ENCODE measurements at places on chromosomes 7 and 10. TPM values are rescaled to one million over a fixed set of nuclear protein-coding genes. Genes with fewer than 3 reads are reported as not detected.

Gene IFIT3
- total RNA-seq: not detected

Gene PNLIPRP3
- total RNA-seq: not detected

Gene LIPK
- total RNA-seq: not detected

DNA sequence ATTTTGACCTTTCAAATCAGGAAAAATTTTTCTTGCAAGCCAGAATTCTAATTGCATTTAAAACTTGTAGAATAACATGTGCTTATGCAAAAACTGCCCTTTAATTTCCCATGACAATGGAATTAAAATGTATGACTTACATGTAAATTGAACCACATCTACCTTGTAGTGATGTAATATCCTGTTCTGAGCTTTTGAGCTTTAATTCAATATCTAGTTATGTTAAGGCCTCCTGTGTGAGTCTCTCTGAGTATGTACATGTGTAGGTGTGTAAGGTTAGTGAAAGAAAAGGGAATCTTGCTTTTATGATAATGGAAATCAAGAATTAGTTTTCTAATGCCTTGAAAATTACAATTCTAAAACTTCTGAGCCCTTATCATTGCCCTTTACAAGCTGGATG lies 344.8 kb upstream of the AKR1E2 start:
- peaks cover under 1% of the 10 kb centered on the region for H3K27me3 ChIP-seq
- no peak overlapping the region for H3K4me3 ChIP-seq
- no peak for DNase-seq
- H3K4me1 ChIP-seq: peaks cover 2% of the 10 kb centered on the region
- no peaks in the 10 kb centered on the region for H3K36me3 ChIP-seq

DNA sequence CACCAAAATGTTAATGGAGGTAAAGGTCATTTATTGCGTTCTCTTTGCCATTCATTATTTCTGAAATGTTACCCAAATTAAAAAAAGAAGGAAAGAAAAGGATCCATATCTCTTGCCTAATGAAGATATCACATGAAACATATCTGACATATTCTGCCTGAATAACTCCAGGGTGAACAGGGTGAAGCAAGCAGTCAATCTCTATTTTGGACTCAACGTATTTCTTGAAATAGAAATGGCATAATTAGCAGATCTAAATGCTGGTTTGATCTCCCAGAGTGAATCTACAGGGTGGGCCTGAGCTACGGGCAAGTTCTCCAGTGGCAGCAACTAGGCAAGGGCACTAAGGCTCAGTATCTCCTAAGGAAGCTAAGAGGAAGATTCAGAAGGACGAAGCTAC lies 24.0 kb downstream of the MPP7 start:
- H3K36me3 ChIP-seq: no peaks in the 10 kb centered on the region
- no peaks in the 10 kb centered on the region for H3K27me3 ChIP-seq
- no peak overlapping the region for H3K4me3 ChIP-seq
- peaks cover 20% of the 10 kb centered on the region for H3K4me1 ChIP-seq
- DNase-seq: no peak

DNA sequence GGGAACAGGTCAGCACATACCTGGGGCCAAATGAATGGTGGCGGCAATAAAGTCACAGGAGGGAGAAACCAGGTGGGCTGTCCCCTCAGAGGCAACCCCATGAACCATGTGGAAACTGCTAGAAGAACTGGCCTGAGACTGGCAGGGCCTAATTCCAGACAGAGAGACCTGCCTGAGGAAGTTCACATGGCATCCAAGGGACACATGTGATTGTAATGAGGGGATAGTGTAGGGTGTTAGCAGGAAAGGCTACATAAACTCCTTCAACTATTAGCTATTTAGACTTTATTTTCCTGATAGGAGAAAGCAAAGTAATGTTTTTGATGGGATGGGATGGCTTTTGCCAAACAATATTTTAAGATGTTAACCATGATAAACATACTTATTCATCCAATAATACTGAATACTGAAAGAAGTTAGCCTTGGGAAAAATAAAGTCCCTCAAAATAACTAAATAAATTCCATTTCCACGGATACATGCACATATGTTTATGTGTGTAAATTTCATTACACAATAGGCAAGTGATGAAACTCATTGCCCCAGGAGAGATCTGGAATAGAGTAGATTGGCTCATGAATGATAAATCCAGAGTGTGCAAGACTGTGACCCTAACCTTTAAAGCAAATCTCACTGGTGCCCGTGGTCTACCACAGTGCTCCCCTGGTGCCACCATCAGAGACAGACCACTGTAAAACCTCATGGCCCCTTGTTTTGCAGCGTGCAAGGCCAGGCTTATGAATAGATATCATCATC lies 137.0 kb downstream of the NRF1 start:
- peaks cover 5% of the 10 kb centered on the region for H3K36me3 ChIP-seq
- no peak overlapping the region for H3K4me3 ChIP-seq
- no peaks in the 10 kb centered on the region for H3K4me1 ChIP-seq
- no peak overlapping the region for H3K27ac ChIP-seq

DNA sequence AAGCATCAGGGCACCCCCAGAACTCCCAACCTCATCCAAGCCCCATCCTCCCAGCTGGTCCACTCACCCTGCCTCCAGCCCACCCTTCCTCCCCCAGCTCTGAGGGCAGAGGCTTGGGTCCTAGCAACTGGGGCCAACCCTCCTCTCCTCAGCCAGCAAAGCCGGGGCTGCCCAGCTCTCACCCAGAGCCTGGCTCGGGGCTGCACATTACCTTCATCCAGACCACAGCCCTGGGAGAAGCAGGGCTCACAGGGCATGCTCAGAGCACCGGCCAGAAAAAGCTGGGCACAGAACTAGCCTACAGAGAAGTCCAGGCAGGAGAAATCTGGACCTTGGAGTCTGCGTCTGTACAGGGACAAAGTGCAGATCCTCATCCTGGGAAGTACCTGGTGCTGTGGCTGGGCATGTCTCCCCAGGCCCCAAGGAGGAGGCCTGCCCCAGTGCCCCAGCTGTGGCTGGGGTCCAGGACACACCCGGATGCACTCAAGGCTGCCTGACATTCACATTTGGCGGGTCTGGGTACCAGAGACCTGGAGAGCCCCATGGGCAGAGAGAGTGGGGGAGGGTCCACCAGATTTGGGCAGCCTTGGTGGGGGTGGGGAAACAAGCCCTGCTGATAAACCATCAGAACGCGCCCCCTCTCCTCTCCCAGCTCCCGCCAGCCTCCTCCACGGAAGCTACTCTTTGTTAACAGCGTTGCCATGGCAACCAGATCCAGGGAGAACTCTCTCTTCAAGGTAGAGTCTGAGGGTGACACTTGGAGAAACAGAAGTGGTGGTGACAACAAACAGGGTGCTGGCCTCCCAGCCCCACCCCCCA lies 5.1 kb downstream of the RASGEF1A start:
- H3K4me1 ChIP-seq: no peaks in the 10 kb centered on the region
- H3K27me3 ChIP-seq: peaks cover 31% of the 10 kb centered on the region
- DNase-seq: no peak
- no peak overlapping the region for H3K27ac ChIP-seq
- no peak overlapping the region for H3K4me3 ChIP-seq
- H3K36me3 ChIP-seq: no peaks in the 10 kb centered on the region

DNA sequence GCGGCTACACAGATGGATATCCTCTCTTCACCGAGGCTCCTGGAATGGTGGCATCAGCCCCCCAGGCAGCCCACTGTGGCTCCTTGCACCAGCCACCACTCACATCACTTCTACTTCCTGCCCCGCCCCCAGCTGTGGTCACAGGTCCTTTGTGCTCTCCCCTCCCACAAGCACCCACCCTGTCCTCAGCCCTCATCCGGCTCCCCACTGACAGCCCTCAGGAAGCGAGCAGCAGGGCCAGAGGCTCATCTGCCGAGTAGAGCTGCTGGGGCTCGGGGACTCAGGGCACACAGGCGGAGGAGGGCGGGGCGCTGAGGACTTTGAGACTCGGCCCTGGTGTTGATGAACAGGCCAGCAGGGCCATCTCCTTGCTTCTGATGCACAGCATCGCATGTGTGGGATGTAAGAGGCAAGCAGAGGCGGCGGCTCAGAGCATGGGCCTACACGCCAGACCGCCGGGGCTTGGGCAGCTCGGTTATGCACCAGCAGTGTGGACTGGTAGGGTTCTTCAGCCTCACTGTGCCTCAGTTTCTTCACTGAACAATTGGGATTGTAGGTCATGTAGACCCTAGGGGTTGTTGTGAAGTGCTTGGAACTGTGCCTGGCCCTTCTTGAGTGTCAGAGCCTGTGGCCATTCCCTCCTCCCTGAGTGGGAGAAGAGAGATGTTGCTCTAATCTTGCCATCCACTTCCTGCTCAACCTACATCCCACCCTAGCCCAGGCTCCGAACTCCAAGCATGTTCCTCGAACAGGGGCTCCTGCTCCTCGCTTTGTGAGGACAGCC lies at the start of gene PRF1:
Gene PRF1 (minus strand): TSS at position 77 of the 784 bp plus-strand sequence. CDS start 1,839 bp downstream, outside the sequence.
- no peak within 1 kb of the TSS for H3K4me3 ChIP-seq
- H3K27me3 ChIP-seq: no peaks in the 10 kb centered on the region
- no peaks in the 10 kb centered on the region for H3K36me3 ChIP-seq

GRCh38 chr10:60466267-60467201 lies 76.9 kb upstream of the ANK3 start:
- H3K27ac ChIP-seq: no peak overlapping the region
- peaks cover 8% of the 10 kb centered on the region for H3K4me1 ChIP-seq
- H3K4me3 ChIP-seq: no peak overlapping the region
- H3K36me3 ChIP-seq: no peaks in the 10 kb centered on the region
- no peaks in the 10 kb centered on the region for H3K27me3 ChIP-seq

DNA sequence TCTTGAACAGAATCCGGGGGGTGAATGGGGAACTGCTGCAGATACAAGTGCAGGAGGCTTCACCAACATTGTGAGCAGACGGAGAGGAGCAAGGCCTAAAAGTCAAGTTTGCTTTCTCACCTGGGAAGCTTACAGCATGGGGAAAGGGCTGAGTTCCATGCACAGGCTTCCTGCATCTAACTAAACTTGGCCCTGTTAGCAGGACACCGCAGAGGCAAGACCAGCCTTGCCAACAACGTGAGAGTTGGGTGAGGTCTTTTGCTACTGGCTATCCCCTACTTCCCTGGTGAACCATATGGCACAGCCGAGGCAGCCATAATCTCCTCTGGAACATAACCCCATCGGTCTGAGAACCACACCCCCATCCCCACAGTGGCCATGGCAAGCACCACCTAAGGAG lies 14.2 kb upstream of the ADAM22 start:
- H3K36me3 ChIP-seq: no peaks in the 10 kb centered on the region
- DNase-seq: no peak
- no peaks in the 10 kb centered on the region for H3K4me1 ChIP-seq
- no peaks in the 10 kb centered on the region for H3K27me3 ChIP-seq
- no peak overlapping the region for H3K4me3 ChIP-seq
- H3K27ac ChIP-seq: no peak overlapping the region

DNA sequence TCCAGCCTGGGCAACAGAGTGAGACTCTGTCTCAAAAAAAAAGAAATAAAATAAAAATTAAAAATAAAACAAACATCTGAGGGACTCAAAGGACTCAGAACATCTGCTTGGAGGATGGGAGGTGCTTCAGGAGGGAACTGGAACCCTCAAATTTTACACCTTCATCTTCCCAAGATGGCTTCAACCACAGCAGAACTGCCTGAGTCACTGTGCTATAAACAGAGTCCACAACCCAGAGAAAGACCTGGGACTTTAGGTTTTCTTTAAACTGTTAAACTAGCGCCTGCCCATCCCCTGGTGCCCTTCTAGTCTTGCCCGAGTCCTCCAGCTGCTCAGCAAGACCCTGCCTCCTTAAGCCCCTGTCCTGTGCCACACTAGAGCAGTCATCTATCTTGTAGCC lies 40.8 kb downstream of the RGS10 start:
- no peak for DNase-seq
- H3K36me3 ChIP-seq: no peaks in the 10 kb centered on the region
- H3K4me1 ChIP-seq: peaks cover 18% of the 10 kb centered on the region
- peaks cover 25% of the 10 kb centered on the region for H3K27me3 ChIP-seq

DNA sequence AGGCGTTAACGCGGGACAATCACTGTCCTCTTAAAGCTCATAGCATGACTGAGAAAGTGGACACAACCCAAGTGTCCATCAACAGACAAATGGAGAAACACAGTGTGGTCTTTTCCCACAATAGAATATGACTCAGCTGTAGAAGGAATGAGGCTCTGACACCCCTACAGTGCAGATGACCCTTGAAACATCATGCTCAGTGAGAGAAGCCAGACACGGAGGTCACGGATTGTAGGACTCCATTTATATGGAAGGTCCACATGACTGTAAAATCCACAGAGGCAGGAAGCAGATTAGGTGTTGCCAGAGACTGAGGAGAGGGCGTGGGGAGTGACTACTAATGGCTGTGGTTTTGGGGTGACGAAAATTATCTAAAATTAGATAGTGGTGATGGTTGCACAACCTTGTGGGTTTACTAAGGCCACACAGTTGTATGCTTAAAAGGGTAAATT lies 6.1 kb upstream of the NCAPG2 start:
- no peaks in the 10 kb centered on the region for H3K27me3 ChIP-seq
- H3K27ac ChIP-seq: no peak overlapping the region
- H3K36me3 ChIP-seq: no peaks in the 10 kb centered on the region
- no peak for DNase-seq
- peaks cover 1% of the 10 kb centered on the region for H3K4me1 ChIP-seq
